CD4-positive, alpha-beta T cell (primary cell): ENCODE measurements at places on chromosomes 7 and 10.

DNA sequence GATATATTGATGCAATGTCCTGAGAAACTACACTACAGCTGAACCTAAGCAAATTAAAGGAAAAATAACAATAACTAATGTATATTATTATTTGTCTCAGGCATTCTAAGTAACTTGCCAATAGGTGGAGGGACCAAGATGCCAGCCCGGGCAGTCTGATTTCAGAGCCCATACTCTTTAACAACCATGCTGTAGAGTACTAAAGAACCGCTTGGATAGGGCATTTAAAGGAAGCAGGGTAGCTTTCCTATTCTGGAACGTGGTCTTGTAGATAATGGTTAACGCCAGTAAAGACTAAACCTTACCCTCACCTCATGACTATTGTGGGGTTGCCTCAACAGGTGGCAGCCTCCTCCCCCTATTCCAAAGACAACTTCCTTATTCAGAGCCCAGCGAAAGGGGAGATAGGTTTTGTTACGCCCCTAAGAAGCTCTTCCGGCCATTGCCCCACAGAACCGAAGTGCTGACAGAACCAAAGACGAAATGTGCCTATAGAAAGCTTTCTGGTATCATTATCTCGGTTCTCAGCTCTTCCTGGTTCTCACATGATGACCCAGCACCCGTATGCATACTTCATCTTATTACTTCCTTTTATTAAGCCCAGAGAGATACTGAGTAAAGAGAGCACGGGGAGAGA is 707 bp upstream of the C1GALT1 start:
- DNase-seq: peak; percentile 28

DNA sequence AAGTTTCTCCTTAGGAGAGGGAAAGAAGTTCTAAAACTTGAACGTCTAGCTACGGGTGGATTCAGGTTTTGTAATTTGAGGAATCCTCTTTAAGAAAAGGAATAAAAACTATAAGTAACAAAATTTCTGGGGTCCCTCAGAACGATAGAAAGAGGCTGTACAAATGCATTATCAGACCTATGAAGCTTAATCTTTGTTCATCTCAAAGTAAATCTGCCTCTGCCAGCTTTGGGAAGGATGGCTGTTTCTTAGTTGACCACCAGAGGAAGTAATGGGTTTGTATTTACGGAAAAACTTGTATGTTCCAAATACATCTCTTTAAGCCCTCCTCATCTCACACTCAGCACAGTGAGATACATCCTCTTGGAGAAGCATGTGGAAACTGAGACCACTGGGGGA is 864 bp downstream of the PSTK start:
- DNase-seq: no peak

- no peak for DNase-seq
These were observed 1.5 kb upstream of the LOXL4 start for GRCh38 chr10:98269435-98269912.

- DNase-seq: no peak
These were observed 31.5 kb downstream of the UNC5B start for GRCh38 chr10:71243756-71244395.

DNA sequence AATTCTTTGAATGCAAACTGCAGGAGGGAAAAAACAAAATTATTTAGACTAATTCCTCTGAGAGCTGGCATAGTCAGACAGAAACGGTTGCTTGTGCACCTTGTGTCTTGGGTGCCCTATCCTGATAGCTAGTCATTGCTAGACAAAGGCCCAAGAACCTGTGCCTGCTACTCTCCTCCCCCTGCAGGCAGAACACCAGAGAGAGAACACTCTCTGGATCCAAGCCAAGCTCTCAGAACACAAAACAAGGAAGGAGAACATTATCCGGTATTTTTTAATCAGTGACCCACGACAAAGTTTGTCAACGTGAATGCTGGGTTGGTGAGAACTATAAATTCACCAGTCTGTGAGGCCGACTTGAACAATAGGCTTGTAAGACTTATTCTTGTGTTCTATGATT is 18.8 kb upstream of the PPP1R9A start:
- DNase-seq: no peak

DNA sequence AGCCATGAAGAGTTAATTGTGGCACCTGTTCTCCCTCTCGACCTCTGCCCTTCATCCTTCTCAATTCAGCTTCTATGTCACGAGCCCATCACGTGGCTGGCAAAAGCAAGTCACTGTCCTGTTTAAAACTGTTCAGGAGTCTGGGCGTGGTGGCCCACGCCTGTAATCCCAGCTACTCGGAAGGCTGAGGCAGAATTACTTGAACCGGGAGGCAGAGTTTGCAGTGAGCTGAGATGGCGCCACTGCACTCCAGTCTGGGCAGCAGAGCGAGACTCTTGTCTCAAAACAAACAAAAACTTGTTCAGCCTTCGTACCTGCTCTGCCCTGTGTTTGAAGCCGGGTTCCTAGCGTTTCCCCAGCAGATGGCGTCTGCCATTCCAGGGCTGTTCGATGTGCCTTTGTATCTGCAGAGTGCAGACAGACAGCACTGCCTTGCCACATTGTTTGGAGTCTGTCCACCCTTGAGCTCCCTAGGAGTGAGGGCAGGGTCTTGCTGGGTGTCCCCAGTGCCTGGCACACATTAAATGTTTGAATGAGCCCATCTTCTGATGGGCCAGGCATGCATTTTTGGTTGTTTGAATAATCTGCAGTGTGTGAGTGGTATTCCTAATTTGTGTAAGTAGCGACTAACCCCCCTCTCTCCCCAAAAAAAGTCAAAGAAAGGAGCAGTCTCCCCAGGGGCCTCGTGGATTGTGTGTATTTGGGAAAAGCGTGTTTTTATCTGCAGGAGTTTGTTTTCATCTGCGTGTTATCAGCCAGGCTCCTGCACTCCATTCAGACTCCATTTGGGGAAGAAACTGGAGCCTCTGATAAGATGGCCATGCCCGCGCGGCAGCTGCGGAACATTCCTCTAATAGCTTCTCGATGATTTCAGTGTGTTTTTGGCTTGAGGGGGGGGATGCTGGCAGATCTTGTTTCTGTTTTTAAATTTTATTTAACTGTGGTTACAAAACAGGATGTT is 61.2 kb downstream of the DNAJB6 start:
- no peak for DNase-seq

DNA sequence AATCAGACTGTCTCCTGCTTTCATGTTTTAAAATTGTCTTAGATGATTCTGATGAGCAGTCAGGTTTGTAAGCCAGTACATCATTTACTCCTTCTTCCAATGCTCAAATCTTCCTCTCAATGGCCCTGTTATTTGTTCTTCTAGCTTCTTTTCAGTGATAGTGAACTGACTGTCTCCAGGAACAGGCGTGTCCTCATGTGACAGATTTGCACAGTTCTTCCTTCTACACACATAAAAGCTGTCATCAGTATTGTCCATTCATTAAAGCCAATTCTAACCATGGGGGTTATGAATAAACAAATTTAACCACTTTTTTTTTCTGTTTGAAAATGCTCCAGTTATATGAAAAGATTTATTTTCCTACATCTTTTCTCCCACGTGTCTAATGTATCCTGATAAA is 308.7 kb upstream of the SORCS1 start:
- no peak for DNase-seq

- DNase-seq: no peak
These were observed 142.1 kb downstream of the CAMK1D start for GRCh38 chr10:12491491-12491890.

DNA sequence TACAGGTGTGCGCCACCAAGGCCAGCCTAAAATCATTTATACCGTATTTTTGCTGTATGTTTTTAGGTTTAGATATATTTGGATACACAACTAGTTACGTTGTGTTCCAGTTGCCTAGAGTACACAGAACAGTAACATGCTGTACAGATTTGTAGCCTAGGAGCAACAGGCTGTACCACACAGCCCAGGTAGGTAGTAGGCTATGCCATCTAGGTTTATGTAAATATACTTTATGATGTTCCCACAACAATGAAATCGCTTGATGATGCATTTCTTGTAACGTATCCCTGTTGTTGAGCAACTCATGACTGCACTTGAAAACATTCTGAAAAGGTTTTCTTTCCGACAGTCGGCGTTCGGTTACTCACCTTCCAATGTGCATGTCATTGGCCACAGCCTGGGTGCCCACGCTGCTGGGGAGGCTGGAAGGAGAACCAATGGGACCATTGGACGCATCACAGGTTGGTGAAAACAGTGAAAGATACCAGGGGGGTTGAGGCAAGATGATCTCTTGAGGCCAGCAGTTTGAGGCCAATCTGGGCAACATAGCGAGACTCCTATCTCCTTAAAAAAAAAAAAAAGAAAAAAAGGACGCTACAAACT is 7.7 kb downstream of the PNLIP start:
- no peak for DNase-seq

GRCh38 chr7:152382244-152382643 is 53.6 kb downstream of the KMT2C start:
- DNase-seq: no peak

GRCh38 chr10:72121389-72121788 is 33.0 kb upstream of the SPOCK2 start:
- no peak for DNase-seq

GRCh38 chr10:60660625-60661024 is 117.7 kb upstream of the CDK1 start:
- DNase-seq: no peak

- no peak for DNase-seq
These were observed 26.5 kb upstream of the C10orf67 start for GRCh38 chr10:23371073-23371472.

GRCh38 chr10:43360086-43360485 is 11.3 kb upstream of the FXYD4 start:
- no peak for DNase-seq

DNA sequence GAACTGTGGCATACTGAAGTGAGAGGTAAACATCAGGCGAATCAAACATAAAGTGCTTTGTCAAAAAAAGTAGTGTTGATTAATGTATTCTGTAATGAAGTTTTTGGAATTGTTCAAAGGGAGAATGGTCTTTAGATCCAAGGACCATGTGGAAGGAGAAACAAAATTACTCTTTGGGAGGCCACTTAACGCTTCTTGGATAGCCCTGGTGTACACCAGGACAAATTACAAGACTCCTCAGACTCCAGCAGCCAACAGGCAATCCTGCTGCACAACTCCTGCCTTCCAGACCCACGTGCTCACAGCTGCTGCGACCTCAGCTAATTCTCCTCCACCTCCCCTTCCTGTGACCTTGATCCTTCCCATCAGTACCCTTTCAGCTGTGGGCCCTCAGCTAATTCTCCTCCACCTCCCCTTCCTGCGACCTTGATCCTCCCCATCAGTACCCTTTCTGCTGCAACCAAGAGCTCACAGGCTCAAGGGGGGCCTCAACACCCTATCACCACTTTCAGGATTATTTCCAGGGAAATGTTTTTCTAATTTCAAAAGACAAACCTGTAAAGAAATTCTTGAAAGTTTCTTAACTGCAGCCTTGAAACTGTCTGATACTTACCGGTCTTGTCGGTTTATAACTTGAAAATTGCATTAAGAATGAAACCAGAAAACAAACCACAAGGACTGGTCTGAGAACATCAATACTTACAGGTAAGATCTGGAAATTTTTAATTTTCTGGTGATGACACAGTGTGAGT is 29.7 kb upstream of the DDC start:
- no peak for DNase-seq

DNA sequence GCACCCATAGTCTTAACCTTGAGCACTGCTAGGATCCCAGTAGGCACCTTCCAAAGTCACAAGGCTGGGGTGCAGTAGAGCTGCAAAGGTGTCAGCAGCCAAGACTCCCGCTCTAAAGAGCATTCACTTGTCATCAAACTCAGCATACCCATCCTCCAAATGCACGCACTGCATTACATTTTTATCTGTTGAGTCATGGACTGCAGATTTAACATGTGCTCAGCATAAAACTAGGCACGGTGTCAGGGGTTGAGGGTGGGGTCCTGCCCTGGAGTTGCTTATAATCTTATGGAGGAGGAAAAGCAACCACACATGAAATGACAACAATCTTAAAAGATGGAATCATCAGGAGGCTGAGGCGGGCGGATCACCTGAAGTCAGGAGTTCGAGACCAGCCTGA is 102.6 kb downstream of the PARP12 start:
- DNase-seq: no peak

- no peak for DNase-seq
These were observed 260.0 kb upstream of the NRP1 start for GRCh38 chr10:33594475-33594874.

DNA sequence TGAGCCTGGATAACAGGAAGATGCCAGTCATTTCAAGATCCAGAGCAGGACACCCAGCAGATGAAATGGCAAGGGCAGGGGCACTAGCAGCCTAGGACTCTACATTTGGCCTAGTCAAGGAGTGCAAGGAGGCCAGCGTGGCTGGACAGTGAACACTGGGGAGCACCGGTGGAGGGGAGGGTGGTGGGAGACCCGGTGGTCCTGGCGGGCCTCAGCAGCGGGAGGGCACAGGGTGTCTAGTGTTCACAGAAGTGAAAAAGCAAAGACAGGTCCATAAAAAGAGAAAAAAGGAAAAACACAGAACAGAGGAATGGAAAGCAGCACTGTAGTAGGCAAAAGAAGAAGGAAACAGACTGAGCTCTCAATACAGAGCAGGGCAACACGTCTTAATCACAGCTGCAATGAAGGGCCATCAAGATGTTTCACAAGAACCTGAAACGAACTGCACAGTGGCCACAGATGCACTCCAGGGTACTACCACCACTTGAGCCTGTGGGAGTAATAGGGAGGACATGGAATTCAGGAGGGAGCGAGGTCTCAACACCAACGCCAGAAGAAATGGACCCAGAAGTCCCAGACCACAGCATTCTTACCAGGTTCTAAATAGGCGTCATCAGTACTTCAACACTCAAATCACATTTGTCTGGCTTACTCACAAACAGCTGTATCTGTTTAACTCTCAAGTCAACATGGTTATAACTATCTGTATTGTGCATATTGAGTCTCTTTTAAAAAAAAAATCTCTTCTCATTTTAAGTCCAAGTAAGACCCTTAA is 573.7 kb downstream of the PARD3 start:
- no peak for DNase-seq

DNA sequence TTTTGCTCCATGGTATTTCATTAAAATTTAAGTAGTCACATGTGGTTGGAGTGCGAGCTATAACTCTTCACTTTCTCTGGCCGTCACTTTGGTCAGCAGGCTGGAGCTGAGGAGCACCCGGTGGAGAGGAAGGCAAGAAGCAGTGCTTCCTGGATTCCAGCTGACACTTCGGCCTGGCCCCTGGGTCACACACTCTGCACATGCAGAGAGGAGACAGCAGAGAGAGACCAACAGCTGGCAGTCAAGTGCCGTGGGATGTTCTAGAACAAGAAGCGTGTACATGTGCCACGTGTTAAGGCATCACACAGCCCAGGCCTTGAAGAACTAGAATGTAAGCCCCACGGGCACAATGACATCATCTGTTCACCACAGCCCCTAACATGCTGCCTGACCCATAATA is 30.1 kb downstream of the PSAP start:
- DNase-seq: no peak

GRCh38 chr7:129122751-129123509 is 21.6 kb upstream of the TSPAN33 start:
- no peak for DNase-seq

- DNase-seq: no peak
These were observed 30.8 kb upstream of the VSIR start for GRCh38 chr10:71804077-71804476.

DNA sequence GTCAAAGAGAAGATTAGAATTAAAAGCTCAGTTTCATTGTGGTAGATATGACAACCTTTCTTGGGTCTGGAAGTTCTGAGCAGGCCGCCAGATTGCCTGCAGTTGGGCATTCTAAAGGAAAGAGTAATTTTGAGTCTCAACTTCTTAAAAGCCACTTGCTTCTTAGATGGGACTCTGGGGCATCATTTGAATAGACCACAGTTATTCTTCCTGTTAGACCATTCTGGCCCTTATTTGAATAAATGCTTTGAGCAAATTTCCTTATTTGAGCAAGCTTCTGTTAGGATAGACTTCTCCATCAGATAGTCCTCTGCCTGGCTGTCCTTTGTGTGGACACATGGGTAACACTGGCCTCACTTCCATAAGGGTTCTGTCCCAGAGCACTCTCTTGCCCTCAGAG is 40.2 kb downstream of the SND1 start:
- DNase-seq: no peak
